ENCODE measurements at places on chromosomes 2 and 18.

DNA sequence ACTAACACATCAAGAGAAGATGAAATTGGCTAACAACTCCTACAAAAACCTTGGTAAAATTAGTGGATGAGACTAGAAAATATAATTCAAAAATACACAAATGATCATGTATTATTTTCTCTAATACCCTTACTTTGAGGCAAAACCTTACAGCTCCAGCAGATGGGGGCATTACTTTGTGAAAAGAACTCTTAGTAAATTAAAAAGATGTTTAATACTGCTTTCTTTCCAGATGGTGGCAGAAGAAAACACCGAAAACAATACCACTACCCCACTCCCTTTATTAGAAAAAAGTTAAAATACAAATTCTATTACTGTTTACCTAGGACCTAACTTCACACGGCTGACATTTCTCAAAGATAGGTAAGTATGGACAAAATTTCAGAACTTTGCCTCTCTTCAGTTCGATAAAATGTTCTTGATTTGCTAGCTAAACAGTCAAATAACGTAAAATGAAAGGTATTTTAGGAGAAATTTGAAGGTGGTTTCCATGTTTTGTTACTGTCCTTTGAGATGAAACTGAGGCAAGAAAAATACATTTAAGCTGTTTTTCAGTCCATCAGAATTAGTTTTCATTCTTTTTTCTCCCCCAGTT is 30.6 kb downstream of the ORC4 start:
- DNase-seq = no peak

DNA sequence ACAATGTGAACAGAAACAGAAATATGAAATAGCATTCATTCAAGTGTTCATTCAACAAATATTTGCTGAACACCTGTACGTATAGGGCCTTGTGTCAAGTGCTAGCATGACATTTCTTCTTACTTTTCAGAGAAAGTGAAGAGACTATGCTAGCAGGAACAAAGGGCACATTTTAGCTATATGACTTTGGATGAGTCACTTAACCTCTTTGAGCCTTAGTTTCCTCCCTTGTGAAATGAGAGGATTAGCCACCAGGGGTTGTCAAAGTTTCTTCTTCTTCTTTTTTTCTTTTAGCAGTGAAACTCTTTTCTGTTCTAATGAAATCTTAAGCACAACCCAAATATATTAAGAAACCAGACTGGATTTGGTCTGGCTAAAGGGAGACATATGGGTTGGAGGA is 53.1 kb downstream of the FIGN start:
- DNase-seq = no peak

- DNase-seq = no peak
These were observed 10.5 kb upstream of the IL1A start for GRCh38 chr2:112794841-112795240.

DNA sequence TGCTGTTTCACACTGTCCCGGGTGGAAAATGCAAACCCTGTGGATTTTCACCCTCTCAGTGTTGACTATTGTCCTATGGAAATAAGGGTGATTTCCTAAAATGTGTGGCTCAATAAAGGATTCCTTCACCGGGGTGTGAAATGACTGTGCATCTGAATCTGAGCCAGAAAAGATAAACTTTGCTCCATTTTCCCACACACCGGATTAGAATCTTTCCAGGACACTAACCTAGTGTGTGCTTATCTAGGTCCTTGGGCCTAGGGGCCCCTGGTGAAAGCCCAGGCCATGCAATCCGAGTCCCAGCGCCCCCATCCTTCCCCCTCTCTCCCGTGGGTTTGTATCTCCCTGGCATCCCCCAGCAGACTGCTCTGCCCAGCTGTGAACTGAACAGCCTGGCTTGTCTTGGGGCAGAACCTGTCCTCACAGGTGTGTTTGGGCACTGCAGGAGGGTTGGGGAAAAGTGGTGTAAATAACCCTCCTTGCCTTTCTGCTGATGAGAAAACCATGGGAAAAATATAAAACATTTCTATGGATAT is 17.3 kb downstream of the KLHL29 start:
- no peak for DNase-seq

DNA sequence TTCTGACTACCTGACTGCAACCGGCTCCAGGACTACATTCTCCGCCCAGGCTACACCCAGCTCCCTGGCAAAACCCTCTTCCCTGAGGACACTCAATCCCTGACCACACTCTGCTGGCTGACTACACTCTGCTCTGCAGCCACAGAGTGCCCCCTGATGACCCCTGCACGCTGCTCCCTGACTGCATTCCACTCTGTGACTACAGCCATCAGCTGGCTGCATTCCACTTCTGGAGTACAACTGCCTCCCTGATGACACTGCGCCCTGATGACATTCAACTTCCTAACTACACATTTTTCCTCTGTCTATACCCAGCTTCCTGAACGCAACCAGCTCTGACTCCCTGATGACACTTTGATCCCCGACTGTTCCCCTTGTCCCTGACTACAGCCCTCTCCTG is 71.3 kb upstream of the NRXN1 start:
- DNase-seq = peak; percentile 72

DNA sequence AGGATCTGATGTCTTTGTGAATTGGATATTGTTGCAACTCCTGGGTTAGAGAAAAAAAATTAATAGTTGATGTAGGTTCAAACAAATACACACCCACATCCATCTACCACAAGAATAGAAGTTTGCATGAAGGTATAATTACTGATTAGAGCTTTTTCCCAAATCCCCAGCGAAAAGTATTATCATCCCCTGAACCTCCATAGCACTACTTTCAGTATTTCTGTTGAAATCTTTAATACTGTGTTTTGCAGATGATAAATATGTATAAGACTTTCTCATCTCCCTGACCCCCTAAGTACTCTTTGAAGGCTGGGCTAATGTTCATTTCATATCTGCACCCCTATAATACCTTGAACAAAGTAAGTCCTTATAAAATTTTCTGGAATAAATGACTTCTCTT is 6.4 kb downstream of the FN1 start:
- no peak for DNase-seq

DNA sequence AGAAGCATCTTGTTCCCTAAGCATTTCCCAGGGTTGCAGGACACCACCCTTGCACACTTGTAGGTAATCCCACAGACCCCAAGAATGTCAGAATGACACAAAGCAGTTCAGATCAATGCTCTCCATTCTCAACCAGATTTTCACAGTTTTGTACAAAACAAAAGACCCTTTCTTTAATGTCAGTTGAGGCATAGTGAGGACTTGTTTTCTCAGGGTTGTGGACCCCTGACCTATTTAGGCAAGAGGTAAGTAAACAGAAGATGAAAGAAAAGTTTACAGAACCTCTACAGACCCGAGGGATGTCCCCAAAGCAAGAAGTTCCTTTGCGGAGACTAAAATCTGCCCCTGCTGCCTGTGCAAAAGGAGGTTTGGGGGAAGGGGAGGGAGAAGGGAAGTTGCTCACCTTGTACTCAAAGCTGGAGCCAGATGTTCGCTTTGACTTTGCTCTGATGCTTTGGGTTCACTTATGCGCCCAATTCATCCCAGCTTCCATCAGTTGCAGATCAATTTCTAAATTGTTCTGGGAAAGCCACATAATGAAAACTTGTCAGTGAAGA is 635.4 kb downstream of the EPHA4 start:
- no peak for DNase-seq

DNA sequence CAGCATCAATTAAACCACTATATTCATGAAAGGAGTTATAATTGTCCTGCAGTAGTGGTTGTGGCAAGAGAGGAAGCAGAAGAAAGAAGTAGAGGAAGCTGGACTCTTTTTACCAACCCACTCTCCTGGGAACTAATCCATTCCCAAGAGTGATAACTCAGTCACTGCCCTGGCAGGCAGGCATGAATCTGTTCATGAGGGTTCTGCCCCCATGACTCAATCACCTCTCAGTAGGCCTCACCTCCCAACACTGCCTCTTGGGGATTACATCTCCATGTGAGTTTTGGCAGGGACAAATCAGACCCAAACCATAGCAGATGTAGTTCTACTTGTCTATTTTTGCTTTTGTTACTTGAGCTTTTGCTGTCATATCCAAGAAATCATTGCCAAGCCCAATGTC is 232.7 kb upstream of the MAP2 start:
- DNase-seq = no peak

DNA sequence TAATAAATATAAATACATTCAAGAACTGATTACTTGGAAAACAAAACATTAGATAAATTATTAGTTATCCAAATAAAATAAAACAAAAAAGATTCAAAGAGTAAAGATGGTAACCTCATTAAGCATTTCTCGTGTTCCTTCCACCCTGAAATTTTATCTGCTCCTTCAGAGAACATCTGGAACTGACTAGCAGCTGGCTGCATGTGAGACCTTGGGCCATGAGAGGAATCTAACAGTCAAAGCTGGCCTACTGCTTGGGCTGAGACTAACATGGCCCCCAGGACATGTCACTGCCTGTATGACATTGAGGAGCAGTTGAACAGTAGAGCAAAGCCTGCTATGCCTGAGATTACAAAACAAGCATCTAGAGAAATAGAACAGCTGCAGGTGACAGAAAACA is 208.5 kb upstream of the ZSWIM2 start:
- no peak for DNase-seq

DNA sequence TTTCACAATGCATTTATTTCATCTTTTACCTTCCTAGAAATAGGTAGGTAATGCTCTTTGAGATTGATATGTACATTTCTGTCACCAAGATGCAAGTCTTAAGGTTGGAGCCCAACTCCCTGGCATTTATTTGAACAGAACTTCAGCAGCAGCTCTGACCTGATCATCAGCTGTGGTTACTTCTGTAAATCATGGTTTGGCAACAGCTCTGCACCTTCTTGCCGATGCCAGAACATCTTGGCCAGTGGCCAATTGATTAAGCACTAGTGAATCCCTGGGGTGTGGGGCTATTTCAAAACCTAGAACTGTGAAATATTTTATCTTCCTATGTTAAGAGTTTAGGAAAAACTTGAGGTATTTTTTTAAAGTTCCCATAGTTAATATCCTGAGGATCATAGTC is 124.8 kb upstream of the NYAP2 start:
- no peak for DNase-seq

- no peak for DNase-seq
These were observed 120.9 kb upstream of the ST6GAL2 start for GRCh38 chr2:107006836-107007235.

GRCh38 chr2:240557101-240557751 is 562 bp downstream of the ANKMY1 start:
- no peak for DNase-seq

GRCh38 chr18:8084160-8084559 is 517.0 kb downstream of the PTPRM start:
- peak; percentile 44 for DNase-seq

GRCh38 chr18:68060871-68061270 is 544.4 kb upstream of the DSEL start:
- DNase-seq = no peak

DNA sequence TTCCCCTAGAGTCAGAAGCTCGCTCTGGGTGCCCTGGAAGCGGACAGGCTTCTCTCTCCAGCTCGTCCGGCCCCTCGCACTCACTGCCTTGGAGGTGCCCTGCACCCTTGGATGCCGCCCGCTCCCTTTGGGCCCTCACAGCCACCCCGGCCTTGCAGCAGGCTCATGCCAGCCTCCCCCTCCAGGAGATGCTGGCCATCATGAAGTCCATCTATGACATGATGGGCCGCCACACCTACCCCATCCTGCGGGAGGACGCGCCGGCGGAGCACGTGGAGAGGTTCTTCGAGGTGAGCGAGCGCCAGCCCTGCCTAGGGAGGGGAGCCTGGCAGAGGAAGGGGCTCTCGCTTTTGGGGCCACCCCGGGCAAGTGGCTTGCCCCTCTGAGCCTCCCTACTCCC is 20.3 kb upstream of the FAHD2A start:
- DNase-seq = no peak

GRCh38 chr18:78378403-78378802 is 601.2 kb upstream of the SALL3 start:
- no peak for DNase-seq

DNA sequence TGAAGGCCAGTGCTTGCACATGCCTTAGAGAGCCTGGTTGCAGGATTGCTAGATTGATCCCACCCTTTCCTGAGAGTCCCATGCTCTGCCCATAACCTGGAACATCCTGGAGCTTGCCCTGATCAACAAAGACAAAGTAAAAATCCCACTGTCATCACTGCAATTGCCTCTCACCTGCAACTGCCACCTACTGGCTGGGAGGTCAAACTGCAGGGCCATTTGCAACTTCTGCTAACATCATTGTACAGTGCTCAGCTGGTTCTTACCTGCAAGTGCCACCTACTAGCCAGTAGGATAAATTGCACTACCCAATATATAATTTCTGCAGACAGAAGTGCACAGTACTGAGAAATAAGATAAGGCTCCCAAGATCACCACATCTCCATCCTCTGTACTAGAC is 947.5 kb downstream of the CPS1 start:
- no peak for DNase-seq

- DNase-seq = no peak
These were observed 31.4 kb downstream of the ANO7 start for GRCh38 chr2:241219856-241220356.

GRCh38 chr2:147231607-147232006 is 613.2 kb upstream of the ACVR2A start:
- no peak for DNase-seq

DNA sequence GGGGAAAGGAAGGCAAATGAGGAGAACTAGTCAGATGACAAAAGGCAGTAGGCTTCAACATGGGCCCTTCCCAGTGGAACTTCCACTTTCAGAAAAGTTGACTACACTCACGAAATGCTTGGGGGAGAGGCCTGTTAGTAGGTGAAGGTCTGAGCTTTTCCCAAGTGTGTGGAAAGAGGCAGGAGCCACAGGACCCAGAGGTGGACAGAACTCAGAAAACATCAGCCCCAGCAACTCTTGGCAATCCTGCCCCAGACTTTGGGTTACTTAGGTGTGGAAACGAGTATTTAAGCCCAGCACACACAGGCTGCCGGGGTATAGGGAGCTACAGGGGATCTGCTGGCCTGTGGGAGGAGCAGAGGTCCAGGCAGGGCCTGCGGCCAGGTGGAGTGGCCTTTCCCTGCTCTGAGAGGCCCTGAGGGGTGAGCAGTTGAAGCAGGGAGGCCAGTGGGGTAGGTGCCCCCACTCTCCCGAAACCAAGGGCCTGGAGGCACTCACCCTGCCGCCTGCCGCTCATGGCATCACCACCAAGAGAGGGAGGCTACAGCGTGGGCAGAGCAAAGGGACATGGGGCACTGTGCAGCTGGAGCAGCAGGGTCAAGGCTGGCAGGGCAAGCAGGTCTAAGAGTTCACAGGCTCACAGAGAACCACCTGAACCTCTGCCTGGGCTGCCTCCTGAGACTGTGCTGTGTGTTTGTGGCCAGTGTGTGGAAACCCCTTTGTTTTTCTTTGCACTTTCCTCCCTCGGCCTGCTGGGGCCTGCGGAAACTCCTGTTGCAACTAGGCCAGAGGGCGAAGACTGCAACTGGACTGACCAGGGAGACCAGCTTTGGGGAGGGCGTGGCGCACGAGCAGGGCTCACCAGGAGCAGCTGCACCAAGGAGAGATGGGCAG is 130.7 kb upstream of the SERTAD2 start:
- no peak for DNase-seq

- no peak for DNase-seq
These were observed 108.4 kb downstream of the GATA6 start for GRCh38 chr18:22277758-22278157.

Measured in nephron progenitor cell (in vitro differentiated cells).